ENCODE measurements at places on chromosomes 2 and 18. TPM values are rescaled to one million over a fixed set of nuclear protein-coding genes. Genes with fewer than 3 reads are reported as not detected.

LTBP1 gene
- 72.5 TPM for total RNA-seq

CYRIA gene
- total RNA-seq = 8.6 TPM

RNF152 gene
- 86.1 TPM for total RNA-seq

EIF5B gene
- 44.4 TPM for total RNA-seq

RIT2 gene
- not detected for total RNA-seq

TRIM43 gene
- total RNA-seq = not detected

DNA sequence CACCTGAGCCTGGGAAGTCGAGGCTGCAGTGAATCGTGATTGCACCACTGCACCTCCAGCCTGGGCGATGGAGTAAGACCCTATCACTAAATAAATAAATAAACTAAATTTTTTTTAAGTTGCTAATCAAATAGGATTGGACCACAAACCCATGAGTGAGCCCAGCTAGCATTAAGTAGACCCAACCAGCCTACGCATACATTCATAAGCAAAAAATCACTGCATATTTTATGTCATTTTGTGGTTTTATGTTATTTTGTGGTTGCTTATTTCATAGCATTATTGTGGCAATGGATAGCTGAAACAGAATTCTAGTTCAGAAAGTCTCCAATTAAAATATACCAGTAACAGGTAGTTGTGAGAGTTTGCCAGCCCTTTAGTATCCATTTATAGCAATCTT lies 29.1 kb upstream of the ZC3H15 start:
- no peaks in the 10 kb centered on the region for H3K36me3 ChIP-seq
- no peaks in the 10 kb centered on the region for H3K4me1 ChIP-seq
- DNase-seq = no peak
- no peak overlapping the region for H3K27ac ChIP-seq
- H3K27me3 ChIP-seq = no peaks in the 10 kb centered on the region

DNA sequence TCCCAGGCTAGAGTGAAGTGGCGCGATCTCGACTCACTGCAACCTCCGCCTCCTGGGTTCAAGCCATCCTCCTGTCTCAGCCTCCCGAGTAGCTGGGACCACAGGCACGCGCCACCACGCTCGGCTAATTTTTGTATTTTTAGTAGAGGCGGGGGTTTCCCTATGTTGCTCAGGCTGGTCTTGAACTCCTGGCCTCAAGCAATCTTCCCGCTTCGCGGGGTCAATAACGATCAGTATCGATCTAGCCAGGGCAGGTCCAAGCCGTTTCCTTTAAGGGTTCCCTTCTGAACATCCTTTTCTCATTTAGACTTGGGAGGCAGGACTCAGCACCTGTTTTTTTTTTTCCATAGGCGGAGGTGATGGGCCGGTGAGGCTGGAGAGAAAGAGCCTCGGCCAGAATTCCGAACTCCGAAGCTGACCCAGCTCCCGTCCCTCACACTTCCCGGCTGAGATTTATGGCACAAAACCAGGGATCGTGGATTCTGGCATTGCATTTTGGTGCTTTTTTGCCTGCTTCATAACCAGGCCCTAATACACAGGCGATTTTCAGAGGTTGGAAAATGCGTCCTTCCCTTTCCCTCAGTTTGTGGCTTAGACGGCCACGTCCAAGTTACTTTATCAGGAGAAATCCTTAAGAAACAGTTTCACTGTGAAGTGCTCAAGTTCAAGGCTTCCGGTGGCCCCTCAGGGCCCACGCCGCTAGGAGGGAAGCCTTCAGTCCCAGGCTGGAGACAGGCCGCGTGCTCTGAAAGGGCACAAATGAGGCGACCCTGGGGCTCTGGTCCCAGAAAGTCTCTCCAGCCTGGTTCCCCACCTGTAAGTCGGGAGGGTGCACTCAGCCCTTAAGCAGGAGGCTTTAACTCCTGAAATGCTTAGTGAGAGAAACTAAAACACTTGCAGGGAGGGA lies 998 bp upstream of the SLC66A3 start:
- no peaks in the 10 kb centered on the region for H3K36me3 ChIP-seq
- peak overlapping the region; percentile 58 for H3K4me3 ChIP-seq
- H3K27ac ChIP-seq = peak overlapping the region; percentile 84
- H3K4me1 ChIP-seq = no peaks in the 10 kb centered on the region

- no peak overlapping the region for H3K4me3 ChIP-seq
- no peaks in the 10 kb centered on the region for H3K27me3 ChIP-seq
- H3K27ac ChIP-seq = peak overlapping the region; percentile 80
- peak; percentile 31 for DNase-seq
- no peaks in the 10 kb centered on the region for H3K4me1 ChIP-seq
These were observed 42.4 kb upstream of the EFEMP1 start for GRCh38 chr2:55965966-55966365.

GRCh38 chr18:62784338-62784965 lies 69.1 kb downstream of the PHLPP1 start:
- no peaks in the 10 kb centered on the region for H3K27me3 ChIP-seq
- no peaks in the 10 kb centered on the region for H3K4me1 ChIP-seq
- H3K27ac ChIP-seq = peak overlapping the region; percentile 69
- DNase-seq = no peak

GRCh38 chr2:70047451-70047850 lies 39.8 kb upstream of the PCBP1 start:
- DNase-seq = no peak
- H3K27ac ChIP-seq = peak overlapping the region; percentile 59
- no peaks in the 10 kb centered on the region for H3K4me1 ChIP-seq
- no peaks in the 10 kb centered on the region for H3K27me3 ChIP-seq
- H3K4me3 ChIP-seq = no peak overlapping the region

GRCh38 chr2:23480957-23481797 lies 96.2 kb downstream of the KLHL29 start:
- peaks cover 7% of the 10 kb centered on the region for H3K4me1 ChIP-seq
- H3K4me3 ChIP-seq = no peak overlapping the region
- no peaks in the 10 kb centered on the region for H3K36me3 ChIP-seq
- DNase-seq = peak; percentile 43
